ENCODE measurements at places on chromosomes 1 and 21.

GRCh38 chr1:212315907-212316306 lies 30.7 kb downstream of the PPP2R5A start:
- peak; percentile 17 for DNase-seq

GRCh38 chr1:183185941-183186490 lies at the start of gene LAMC2:
Gene LAMC2 (plus strand): TSS chr1:183186264. CDS start chr1:183186353, 89 bp downstream.
- DNase-seq, result peak; percentile 98

- no peak for DNase-seq
Observed at GRCh38 chr1:24970926-24971875, 41.1 kb upstream of the RUNX3 start.

- DNase-seq, result no peak
Observed at GRCh38 chr1:238787471-238787870, 598.9 kb upstream of the CHRM3 start.

- DNase-seq, result no peak
Observed at GRCh38 chr1:30378991-30379581, 344.3 kb downstream of the MATN1 start.

GRCh38 chr1:87263785-87264184 lies 64.9 kb upstream of the LMO4 start:
- no peak for DNase-seq

GRCh38 chr1:236844499-236845271 lies 49.6 kb downstream of the MTR start:
- DNase-seq, result no peak

- DNase-seq, result no peak
Observed at GRCh38 chr1:108011295-108011694, 46.3 kb upstream of the VAV3 start.

GRCh38 chr1:19648689-19649088 lies 4.6 kb downstream of the NBL1 start:
- no peak for DNase-seq

DNA sequence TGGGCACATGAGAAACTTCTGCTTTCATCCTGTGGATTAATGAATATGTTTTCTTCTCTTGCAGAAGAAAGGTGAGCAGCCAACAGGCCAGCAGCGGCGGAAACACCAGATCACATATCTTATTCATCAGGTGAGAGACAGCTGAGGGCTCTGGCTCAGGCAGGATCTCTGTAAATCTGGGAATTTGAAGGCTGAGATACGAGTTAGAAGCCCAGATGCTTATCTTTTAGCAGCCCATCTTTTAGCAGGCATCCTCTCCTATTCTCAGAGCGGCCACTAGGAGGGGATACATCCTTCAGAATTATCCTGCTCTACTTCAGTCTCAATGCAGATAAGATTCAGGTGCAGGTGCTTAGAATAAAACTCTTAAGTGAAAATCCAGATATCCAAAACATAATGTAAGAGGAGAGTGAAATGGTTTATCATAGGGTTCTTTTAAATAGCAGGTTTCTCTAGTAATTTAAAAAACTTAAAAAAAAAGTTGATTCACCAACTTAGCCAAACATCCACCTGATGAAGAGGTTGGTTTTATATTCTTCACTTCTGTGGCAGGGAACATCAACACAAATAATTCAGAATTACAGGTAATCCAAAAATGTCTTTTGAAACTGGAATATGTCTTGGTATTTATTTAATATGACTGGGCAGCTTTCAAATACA lies 19.3 kb downstream of the SH2D2A start:
- peak; percentile 54 for DNase-seq

- no peak for DNase-seq
Observed at GRCh38 chr21:38741092-38741949, 64.4 kb upstream of the ETS2 start.

GRCh38 chr1:6054596-6054995 lies 8.9 kb downstream of the KCNAB2 start:
- DNase-seq, result no peak

DNA sequence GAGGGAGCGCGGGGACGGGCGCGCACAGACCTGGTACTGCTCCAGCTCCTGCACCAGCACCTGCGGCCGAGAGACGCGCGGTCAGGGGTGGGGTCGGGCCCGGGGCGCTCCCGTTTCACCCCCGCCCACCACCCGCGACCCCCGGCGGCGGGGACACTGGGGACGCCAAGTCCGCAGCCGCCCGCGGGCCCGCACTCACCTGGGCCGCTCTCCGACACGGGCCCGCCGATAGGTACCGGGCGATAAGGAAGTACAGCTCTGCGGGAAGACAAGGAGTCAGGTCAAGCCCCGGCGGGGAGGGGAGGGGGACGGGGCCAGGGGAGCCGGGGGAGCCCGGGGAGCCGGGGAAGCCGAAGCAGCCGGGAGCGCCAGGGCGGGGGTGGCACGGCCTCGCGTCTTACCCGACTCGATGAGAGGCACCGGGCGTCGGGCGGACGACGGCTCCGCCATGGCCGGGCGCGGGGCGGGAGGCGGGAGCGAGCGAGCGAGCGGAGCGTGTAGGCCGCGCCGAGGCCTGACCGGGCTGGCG lies 326 bp downstream of the BRWD1 start:
- no peak for DNase-seq

- no peak for DNase-seq
Observed at GRCh38 chr1:202036595-202037387, 26.4 kb downstream of the ELF3 start.

DNA sequence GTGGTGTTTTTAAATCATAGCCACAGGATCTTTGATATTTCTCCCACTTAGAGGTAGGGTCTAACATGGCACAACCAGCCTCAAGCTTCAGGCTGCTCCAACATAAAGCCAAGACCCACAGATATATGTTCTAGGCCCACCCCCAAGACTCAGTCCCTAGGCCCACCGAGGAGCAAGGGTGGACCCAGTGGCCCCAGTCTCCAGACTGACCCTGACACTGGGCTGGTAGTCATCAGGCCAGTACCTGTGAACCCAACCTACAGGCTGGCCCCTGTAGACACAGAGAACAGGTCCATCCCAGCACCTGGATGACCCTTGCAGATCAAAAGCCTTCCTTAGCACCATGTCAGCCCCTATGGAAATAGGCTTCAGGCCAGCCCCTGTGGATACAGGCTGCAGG lies 60.5 kb downstream of the NEGR1 start:
- DNase-seq, result no peak

DNA sequence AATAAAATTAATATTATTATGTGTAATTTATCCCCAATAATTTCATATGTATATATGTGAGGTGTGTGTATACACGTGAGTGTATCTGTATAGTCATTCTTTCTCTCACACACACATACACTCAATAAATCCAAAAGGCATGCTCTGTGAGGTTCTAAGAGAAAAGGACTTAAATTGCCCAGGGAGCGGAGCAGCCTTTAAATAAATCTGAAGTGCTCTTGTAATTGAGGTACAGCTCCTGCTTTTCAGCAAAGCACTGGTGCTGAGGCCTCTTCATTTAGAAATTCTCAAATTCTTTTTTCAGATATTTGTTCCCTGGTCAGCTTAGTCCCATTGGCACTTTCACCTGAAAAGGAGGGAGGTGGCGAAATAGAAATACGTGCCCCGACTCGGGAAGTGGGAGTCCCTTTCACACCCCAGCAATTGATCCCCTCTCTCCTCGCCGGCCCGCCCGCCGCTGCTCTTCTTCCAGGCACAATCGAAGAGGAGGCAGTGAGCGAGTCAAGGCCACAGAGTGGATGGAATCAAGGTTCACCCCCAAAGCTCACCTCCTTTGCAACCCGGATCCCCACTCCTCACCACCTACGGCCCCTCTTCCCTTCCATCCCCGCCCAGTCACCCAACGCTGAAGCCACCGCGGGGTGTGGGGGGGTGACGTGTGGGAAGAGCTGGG lies 944 bp downstream of the PLPPR5 start:
- DNase-seq, result no peak

DNA sequence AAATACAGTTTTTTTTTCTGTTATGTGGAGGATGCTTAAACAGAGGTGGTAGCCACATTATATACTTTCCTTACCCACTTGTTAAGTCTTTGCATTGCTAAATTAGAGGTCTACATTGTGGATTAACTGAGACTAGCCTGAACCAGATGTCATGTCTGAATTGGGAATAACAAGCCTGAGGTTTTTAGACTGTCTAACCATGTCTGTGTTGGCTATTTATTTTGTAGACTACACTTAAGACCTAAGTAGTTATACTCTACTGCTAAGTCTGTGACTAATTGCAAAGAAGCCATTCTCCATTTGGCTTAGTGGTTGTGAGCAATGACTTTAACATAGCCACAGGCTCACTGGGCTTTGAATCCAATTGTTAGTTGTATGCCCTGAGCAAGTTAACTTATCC lies 45.4 kb downstream of the CDC14A start:
- no peak for DNase-seq

GRCh38 chr1:98034505-98034904 lies 113.7 kb upstream of the DPYD start:
- no peak for DNase-seq

DNA sequence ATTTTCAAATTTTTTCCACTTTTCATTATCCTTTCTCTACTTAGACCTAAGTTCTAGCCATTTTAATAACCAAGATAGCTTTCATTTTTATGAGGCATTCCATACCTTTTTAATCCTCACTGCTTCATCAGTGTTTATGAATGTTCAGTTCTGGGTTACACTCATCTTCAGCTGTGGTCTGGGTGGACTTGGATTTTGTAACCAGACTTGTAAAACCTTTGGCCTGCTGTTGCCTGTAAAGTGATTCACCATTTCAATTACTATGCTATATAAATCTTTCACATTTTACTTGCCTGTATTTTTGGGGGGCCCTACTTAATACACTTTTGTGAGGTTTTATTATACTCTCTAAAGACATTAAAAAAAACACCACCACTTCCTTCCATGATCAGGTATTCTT lies 46.2 kb downstream of the USP25 start:
- no peak for DNase-seq

DNA sequence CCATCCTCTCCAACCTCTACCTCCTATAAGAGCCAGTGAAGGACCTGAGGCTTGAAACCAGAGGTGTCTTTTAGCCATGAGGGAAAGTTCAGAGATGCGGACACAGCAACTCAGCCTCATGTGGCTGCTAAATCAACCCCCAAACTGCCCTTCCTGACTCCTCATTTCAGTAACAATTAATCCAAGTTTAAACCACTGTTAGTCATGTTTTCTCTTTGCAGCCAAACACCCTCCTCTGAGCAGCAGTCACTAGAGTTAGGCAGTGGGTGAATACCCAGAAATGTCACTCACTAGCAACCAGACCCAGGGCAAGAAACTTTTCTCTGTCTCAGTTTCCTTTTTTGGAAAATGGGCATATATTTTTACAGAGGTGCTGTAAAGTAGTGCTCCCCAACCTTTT lies 71.2 kb downstream of the KCNJ15 start:
- no peak for DNase-seq

DNA sequence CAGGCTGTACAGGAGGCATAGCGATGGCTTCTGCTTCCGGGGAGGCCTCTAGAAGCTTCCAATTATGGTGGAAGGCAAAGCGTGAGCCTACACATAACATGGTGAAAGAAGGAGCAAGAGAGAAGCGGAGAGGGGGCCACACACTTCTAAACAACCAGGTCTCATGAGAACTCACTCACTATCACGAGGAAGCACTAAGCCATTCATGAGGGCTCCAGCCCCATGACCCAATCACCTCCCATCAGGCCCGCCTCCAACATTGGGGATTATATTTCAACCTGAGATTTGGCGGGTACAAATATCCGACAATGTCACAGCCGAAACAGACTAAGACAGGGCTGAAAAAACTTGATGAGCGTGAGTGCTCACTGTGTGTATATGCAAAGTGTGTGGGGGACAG lies 89.3 kb upstream of the CNIH3 start:
- DNase-seq, result no peak

GRCh38 chr1:170095976-170096748 lies 21.7 kb upstream of the KIFAP3 start:
- no peak for DNase-seq

GRCh38 chr1:213166852-213167251 lies 115.8 kb downstream of the RPS6KC1 start:
- DNase-seq, result no peak

DNA sequence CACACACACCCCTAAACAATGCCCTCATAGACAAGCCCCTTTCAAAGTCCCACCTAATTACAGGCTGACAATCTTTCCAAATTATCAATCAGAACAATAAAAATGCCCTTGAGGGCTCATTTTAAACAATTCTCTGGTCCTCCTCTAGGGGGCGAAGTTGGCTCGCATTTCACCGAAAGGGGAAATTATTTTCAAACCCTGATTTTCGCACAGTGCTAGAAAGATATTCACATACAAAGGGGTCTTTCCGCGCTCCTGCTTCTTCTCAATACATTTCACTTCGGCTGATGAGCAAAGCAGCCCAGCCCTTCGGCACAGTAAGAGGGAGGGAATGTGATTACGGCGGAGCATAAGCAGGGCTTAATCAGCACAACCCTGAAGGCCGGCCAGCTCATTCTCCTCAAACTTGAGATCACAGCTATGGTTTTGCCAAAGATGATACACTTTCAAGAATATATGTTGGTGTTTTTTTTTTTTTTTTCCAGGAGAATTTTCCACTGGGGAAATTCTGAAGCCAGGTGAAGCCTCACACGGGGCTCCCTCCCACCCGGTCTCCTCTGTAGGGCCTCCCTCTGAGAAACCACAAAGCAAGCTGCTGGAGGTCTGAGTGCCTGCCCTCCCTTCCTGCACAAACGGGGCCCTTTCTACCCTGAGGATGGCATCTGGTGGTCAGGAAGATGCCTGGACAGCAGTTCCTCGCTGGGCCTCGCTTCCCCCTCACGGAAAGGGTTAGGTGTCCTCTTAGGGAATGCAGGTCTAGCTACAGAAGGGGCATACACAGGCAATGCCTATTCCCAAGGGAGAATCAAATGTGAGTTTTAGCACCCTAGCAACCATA lies 66.9 kb downstream of the GNG12 start:
- peak; percentile 44 for DNase-seq

- no peak for DNase-seq
Observed at GRCh38 chr1:200774735-200775444, 36.2 kb downstream of the CAMSAP2 start.

DNA sequence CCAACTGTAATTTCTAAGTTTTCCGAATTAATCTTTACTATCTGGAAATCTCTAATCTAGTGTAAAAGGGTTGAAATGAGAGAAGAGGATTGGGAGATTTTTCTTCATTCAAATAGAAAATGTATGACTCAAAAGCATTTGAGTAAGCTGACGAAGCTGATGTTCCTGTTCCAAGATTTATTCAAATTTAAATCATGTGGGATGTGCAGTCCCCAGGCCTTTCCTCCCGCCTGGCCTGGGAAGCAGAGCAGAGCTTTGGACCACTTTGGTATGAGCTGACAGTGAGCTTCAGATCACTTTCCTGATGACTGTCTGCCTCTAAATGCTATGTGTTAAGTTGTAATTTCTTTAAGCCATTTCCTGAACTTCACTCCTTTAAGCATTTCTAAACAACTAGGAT lies 192.0 kb downstream of the DHRS3 start:
- no peak for DNase-seq

- no peak for DNase-seq
Observed at GRCh38 chr21:32529679-32530078, 55.6 kb downstream of the TCP10L start.

DNA sequence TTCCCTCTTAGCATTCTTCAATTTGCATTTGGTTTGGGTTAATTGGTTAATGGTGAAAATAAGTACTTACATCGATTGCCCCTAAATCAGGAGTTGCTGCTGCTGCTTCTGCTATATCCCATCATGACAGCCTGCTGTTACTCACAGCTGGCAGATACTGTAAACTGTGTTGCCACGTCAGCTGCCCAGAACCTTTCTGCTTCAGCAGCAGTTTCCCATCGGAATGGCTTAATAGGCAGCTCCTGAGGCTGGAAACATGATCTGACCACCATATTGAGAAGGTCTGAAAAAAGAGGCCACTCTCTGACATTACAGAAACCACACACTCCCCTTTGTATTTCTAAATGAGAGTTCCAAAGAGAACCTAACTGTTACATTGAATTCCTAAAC lies 14.3 kb upstream of the SEC16B start:
- DNase-seq, result no peak

Data from PC-9 (cell line).